Stimulated activated CD4-positive, alpha-beta T cell treated with anti-CD3 and anti-CD28 coated beads, Interleukin-12 subunit alpha, Interleukin-12 subunit beta, amount 100 ng/mL, for 4 hours (primary cell): ENCODE measurements at places on chromosomes 12 and 14.

GRCh38 chr12:14387219-14387871 lies 21.9 kb downstream of the ATF7IP start:
- no peak for DNase-seq

DNA sequence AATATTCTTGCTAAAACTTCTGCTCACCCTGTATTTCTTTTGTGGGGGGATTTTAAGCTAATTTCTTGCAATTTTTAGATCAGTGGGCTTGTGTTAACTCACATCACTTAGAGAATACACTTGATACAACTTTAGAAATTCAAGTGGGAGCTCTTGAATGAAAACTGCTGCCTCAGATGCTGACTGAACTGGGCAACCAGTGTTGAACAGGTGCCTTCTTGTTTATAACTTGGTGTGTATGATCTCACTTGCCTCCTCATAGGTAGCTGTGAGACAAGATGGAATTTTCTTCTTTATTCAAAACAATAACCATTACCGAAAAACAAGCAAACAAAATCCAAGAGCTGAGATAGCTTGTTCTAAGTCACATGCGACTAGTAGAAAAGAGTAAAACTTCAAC lies 63.5 kb downstream of the FGD4 start:
- no peak for DNase-seq

DNA sequence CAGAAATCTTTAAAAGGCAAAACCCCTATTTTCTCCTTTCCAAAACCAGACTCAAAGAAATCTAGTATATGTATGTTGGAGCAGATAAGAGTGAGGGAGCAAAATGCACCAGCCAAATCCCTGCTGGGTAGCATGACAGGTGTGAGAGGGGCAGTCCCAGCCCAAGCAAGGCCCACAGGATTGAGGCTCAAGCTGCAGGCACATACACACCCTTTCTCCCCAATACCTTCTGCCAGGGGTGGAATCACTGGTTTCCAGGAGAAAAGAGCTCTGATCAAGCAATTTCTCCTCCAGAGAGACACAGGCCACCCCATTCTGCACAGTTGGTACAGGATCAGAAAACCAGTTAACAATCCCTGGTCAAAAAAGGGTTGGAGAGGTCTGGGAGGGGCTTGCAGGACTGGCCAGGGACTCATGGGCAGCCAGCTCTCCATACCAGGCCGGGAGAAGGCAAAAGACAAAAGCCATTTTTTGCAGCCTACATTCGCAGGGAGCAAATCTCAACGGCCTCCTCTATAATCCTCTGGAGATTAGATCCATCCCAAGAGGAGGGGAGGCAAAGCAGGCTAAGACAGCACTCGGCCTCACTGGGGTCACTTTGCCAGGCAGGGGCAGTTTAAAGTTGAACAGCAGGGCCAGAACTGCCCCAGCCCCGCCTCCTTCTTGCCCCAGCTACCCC lies 2.1 kb downstream of the KMT2D start:
- no peak for DNase-seq

GRCh38 chr14:58656671-58657411 lies 19.1 kb downstream of the DACT1 start:
- DNase-seq, result no peak

DNA sequence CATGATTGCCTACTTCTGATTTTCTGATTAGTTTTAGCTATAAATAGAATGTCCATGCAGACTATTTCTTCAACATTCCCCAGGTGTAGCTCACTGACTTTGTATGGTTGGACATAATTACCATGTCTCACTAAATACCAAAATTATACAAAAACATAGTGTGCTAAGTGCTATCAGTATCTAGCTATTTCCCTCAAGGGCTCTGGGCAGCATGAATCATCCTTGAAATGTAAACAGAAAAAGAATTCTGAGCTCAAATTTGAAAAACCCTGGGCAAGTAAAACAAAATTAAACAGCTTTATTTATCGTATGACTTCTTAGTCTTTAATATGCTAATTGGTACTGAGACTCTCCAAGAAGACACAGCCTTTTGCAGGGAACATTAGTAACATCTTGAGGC lies 82.9 kb downstream of the SPATA7 start:
- no peak for DNase-seq

- DNase-seq, result no peak
Measured at GRCh38 chr12:44863867-44864266, 12.2 kb downstream of the NELL2 start.

DNA sequence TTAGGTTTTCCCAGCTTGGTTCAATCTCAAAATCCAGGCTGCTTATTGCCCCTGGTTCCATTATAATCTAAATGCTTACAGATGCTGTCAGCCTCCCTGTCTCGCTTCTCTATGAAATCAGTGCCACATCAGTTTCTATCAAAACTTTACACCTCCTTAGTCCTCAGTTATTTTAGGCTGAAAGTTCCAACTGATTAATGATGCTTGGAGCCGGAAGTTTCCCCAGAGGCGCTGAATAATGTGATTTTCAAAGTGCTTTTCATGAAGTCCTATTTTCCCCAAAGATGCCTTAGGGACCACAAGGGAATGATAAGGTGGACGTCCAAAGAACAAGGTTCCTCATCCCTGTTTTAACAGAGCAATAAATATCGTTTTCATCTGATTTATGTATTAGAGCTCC lies 262.4 kb upstream of the RMST start:
- no peak for DNase-seq

DNA sequence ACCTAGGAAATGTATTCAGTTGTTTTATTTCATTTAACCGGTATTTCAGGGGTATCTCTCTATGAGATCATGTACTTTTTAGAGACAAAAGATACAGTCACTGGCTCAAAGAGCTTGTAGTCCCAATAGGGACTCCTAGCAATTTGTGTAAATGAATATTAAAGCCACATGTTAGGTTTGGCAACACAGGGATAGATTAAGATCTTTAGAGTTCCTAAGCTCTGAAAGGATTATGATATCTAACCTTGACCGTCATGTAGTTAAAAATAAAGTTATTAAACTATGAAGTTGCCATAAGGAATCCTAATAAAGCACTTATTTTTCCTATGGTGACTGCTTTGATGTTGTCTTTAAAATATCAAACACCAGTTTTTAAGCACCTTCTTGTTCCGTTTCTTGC lies 100.4 kb upstream of the FGD4 start:
- no peak for DNase-seq

- DNase-seq, result no peak
Measured at GRCh38 chr12:47561746-47562145, 144.1 kb downstream of the RPAP3 start.

- DNase-seq, result peak; percentile 39
Measured at GRCh38 chr12:120199595-120200306, 1.2 kb downstream of the RPLP0 start.

DNA sequence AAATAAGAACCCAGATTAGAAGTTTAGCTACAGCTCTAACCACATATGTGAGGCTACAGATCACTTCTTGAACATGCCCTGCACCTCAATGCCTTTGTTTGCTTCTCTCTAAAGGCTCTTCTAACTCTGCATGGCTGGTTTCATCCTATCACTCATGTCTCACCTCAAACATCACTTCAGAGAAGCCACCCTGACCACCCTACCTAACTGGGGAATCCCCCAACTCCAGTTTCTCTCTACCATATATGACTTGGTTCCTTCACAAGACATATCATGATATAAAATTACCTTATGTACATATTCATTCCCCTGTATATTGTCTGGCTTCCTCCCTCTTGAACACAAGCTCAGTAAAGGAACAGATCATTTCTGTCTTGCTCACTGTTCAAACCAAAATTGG lies 250.2 kb upstream of the GRIP1 start:
- no peak for DNase-seq

- no peak for DNase-seq
Measured at GRCh38 chr12:31037931-31038330, 35.7 kb upstream of the DDX11 start.

- no peak for DNase-seq
Measured at GRCh38 chr12:11795913-11796459, 146.5 kb downstream of the ETV6 start.

- no peak for DNase-seq
Measured at GRCh38 chr14:43198465-43198864, 1308.6 kb downstream of the FSCB start.

DNA sequence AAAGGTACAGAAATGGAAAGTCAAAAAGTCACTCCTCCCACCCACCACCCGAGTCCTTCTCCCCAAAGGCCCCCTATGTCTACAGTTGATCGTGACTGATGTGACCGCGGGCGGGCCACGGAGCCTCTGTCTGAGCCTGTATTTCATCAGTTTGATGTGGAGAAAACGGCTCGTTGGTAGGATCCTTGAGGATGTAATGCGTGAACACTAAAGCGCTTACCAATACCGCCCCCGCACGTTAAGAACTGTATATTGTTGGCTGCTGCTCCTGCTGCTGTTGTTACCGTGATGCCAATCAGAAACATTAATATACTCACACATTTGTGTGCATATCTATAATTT lies 24.6 kb upstream of the UBC start:
- DNase-seq, result peak; percentile 28

DNA sequence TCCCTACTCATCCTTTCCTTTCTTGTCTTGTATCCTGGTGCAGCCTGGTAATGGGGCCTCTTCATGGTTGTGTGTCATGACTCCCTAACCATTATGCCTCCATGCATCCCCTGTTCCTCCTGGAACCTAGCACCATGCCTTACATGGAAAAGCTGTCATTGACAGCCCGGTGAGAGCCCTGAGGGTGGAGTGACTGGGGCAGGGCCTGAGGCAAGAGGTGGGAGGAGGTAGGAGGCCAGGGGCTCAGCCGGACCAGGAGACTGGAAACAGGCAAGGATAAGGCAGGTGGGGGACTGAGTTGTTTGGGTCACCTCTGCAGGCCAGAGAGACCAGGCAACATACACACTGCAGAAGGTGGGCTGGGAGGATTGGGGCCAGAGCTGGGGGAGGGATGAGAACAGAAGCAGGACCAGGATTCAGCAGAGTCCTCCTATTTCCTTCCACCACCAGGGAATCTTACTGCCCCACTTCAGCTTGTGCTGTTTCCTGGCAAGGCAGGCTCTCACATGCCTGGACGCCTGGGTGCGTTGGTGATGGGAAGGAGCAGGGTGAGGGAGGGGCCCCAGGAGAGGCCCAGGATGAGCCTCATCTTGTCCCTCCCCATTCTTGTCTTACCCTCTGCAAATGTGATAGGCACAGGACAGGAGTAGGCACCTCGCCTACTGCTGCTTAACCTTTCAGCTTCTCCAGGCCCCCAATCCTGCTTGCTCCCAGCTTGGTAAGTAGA lies at the start of gene LTB4R2:
TSS of gene LTB4R2 (plus strand) at position 603 of the 727 bp plus-strand sequence. CDS start 525 bp downstream, outside the sequence.
- no peak for DNase-seq

GRCh38 chr12:18402872-18403611 lies 141.7 kb downstream of the PIK3C2G start:
- DNase-seq, result no peak

GRCh38 chr14:30995689-30996088 lies 29.8 kb upstream of the AP4S1 start:
- DNase-seq, result no peak

GRCh38 chr14:58946431-58946830 lies 242.0 kb upstream of the DAAM1 start:
- DNase-seq, result no peak

DNA sequence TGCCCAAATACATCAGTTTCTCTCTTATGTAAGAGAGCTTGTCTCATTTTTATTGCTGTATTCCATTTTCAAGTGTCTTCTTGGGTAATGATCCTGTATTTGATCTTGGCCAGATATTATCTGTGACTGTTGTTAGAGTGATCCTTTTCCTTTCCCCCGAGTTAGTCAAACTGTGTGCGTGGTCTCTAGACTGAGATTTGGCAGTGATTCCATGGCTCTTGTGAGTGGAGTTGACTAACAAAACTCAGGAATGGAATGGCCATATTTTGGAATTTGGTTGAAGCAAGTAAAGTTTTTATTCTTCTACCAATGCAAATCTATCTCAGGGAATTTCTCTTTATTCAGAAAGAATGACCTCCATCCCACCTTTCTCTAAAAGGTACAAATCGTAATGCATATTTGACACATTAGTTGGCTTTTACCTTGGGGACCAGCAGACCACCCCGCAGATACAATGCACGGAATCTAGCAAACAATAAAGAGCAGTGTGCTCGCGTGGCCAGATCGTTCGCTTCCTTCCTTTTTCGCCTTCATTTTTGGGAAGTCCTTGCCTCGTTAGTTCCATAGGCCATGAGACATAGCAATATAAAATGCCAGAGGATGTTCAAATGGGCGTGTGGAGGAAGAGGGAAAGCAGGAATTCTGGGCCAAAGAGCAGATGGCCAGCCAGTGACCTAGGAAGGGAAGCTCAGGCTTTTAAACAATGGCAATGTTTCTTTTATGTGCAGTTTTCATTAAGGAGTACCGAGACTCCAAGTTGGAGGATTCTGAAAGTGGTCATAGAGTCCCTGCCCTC lies 24.4 kb downstream of the ETV6 start:
- DNase-seq, result no peak
